ENCODE measurements at places on chromosomes 2 and 18. TPM values are rescaled to one million over a fixed set of nuclear protein-coding genes. Genes with fewer than 3 reads are reported as not detected.

CCDC85A gene
- not detected for total RNA-seq

SPP2 gene
- total RNA-seq, result not detected

GNLY gene
- not detected for total RNA-seq

TDRD15 gene
- total RNA-seq, result not detected

TSHZ1 gene
- 3.6 TPM for total RNA-seq

MERTK gene
- 2.2 TPM for total RNA-seq

ALK gene
- not detected for total RNA-seq

Data from tracheal epithelial cell (primary cell).